NK-92 treated with Interleukin-12 subunit alpha and Interleukin-12 subunit beta, amount 100 ng/mL, for 24 hours (cell line): ENCODE measurements at places on chromosomes 5 and 9.

- peak; percentile 23 for DNase-seq
Observed at GRCh38 chr5:79560771-79561524, 47.0 kb upstream of the HOMER1 start.

- DNase-seq: no peak
Observed at GRCh38 chr5:173320259-173320658, 8.0 kb downstream of the STC2 start.

- DNase-seq: no peak
Observed at GRCh38 chr9:124510650-124511425, 3.6 kb upstream of the NR5A1 start.

GRCh38 chr5:77418162-77418561 is 74.0 kb downstream of the WDR41 start:
- DNase-seq: no peak

DNA sequence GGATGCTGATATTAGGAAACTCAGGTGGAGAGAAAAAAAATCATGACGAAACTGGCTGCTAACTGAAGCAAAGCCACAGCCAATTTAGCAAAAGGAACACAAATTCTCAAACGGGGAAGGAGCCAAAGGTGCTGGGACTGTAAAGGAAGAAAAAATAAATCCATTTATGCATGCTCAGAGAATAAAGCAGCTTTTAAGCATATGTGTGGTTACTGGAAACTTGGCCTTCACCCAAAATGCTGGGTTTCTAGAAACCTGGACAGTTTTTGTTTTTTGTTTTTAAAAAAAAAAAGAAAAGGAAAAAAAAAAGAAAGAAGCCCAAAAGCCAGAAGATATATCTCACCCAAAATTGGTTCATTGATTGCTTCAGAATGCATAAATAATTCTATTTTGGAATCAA is 8.0 kb downstream of the WHRN start:
- DNase-seq: no peak

DNA sequence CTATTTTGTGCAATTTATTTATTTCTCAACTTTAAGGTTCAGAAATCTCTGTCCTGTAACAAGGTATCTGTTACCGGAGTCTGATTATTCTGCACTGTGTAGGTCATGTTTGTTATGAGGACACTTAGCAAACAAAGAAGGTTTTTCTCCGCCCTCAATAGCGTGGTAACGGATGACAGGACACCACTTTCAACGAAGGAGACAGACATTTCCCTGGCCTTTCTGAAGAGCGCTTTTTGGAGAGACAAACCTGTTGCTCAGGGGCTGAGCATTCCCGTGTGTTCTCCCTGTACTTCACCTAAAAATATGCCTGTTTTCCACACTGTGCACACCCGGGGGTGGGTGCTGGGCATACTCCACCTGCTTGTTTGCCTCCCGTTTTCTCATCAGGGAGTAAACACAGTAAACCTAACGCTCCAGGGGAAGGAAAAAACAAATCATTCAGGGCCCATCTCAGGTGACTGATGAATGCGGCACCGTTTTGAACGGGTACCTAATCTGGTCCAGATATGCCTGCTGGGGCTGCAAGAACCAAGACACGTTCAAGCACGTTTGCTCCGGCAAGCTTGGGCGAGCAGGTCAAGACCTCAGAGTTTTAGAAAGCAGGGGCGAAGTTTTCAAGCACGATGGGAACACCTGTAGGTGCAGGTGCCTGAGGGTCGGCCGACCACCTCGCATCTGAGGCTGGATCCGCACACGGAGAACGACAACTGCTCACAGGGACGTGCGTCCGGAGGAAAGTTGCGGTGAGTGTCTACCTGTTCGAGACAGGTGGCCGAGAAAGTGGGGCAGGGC is 859 bp downstream of the RETREG1 start:
- DNase-seq: no peak

- no peak for DNase-seq
Observed at GRCh38 chr9:37236822-37237221, 116.4 kb downstream of the ZCCHC7 start.

- no peak for DNase-seq
Observed at GRCh38 chr5:170117736-170118135, 12.0 kb downstream of the FOXI1 start.

- DNase-seq: no peak
Observed at GRCh38 chr5:53503562-53504218, 23.3 kb downstream of the FST start.

DNA sequence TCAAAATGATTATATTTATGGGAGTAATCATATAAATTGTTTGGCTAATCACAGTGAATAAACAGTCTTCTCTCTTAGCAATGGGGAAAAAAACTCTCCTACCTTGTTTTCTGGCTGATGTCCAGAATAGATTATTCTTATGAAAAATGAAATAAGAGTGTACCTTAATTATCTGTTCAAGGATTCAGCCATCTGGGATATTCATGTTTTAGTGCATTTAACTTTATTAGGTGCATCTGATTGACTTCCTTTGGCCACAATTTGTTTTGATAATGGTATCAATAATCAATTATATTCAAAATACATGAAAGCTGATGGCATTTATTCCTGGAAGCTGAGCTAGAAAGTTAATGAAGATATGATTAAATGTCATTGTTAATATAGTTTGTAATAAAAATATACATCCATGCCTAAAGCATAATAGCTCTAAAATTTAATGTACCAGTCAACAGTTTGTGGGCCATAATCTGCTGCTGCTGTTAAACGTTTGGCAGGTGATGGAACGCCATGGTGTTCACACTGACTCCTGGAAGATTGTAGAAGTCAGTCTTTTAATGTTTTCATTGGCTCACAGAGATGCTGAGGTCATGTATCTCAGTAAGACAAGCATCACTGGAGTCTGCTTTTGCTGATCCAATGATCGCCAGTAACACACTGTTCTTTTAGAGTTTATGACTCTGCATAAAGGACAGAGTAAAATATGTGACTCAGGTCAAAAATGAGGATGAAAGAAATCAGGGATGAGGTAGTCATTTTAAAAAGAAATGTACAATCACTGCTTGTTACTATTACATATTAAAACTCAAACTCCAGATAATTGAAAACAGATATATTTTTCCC is 105.8 kb downstream of the ISL1 start:
- no peak for DNase-seq

GRCh38 chr5:153797484-153797883 is 241.2 kb downstream of the FAM114A2 start:
- no peak for DNase-seq

DNA sequence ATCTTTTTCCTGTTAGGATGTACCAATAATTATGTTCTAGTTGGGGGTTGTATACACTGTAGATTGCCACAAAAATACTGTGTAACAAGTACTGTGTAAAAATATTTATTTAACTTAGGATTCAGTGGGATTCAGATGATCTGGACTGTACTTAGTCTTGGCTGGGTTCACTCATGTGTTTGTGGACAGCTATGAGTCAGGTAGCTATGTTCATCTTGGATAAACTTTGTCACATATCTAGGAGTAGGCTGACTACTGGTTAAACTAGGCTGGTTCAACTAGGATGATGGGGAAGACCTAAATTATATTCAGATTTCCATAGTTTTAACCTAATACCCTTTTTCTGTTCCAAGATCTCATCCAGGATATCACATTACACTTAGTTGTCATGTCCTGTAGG is 32.1 kb upstream of the TNFSF15 start:
- no peak for DNase-seq

- no peak for DNase-seq
Observed at GRCh38 chr5:126483156-126483555, 59.9 kb downstream of the GRAMD2B start.
